Stimulated activated CD4-positive, alpha-beta T cell treated with anti-CD3 and anti-CD28 coated beads, Interleukin-1b, Interleukin-23, amount 100 ng/mL, for 1 hour (primary cell): ENCODE measurements at places on chromosomes 16 and 17.

- DNase-seq, result no peak
These were observed 25.7 kb upstream of the ENDOV start for GRCh38 chr17:80389011-80389995.

- DNase-seq, result no peak
These were observed 418.4 kb upstream of the PMFBP1 start for GRCh38 chr16:72590151-72590937.

DNA sequence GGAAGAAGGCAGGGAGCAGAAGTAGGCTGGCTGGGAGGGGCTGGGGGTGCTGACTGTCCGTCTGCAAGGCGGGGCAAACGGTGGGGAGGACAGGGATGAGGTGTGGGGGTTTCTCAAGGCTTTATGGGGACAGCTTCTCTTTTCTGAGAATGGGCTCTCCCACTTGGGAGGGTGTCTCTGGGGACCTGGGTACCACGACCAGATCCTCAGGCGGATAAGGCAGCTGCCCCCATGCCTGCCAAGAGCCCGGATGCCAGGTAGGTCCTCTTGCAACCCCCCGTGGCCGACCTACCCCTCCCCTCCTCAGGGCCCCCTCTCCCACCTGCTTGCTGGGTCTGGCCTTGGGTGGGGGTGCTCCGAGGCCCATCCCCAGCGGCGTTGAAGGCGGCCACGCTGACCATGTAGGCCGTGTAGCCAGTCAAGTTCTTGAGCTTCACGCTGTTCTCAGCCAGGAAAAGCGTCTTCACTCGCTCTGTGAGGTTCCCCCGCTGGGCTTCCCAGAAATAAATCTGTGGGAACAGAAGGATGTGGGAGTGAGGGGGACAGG lies 56.4 kb upstream of the CDC42EP4 start:
- DNase-seq, result no peak

GRCh38 chr17:32998887-32999228 lies 7.2 kb downstream of the SPACA3 start:
- no peak for DNase-seq

DNA sequence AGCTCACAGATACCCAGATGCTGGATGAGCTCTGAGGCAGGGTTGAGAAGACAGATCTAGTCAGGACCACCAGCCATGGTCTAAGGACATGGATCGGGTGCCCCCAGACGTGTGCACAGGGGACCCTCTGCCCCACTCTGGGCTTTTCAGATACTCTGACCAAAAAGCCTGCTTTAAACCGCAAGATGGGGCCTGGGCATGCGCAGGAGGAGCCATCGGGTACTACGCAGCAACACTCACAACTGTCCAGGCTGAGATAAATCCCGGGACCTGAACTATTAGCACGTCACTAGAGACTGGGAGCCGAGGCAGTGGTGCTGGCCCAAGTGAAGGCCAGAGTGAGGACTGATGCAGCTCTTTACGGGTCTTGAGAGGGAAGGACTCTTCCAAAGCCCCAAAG lies 32.9 kb downstream of the SCNN1G start:
- no peak for DNase-seq

- no peak for DNase-seq
These were observed 17.8 kb downstream of the RGS9 start for GRCh38 chr17:65154770-65155589.

GRCh38 chr16:50547340-50548124 lies 664 bp upstream of the NKD1 start:
- peak; percentile 21 for DNase-seq

DNA sequence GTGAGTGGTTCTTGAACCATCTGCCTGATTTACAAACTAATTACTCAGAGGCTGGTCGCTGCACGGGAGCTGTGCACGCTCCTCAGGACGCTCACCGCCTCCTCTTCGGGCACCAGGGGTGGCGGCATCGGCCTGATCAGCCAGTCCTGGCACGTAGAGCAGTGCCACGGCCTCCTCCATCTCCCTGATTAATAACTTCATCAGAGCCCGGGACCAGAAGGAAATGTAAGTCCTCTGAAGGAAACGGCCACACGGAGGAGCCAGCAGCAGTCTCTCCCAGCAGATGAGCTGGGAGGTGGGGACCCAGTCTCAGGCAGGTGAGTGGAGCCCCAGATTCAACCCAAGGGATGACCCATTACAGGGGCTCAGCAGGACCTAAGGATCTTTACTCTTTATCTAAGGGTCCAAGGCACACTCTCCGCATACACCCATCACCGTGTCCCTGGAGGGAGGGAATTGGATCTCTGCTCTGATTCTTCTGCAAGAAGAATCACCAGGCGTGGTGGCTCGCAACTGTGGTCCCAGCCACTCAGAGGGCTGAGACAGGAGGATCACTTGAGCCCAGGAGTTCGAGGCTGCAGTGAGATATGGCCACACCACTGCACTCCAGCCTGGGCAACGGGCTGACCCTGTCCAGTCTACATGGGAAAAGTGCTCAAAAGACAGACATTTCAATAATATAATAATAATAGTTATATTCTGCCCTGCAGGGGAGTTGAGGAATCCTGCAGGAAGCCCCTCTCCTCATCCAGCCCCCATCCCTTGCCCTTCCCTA lies 366.5 kb downstream of the SEC14L1 start:
- DNase-seq, result no peak

DNA sequence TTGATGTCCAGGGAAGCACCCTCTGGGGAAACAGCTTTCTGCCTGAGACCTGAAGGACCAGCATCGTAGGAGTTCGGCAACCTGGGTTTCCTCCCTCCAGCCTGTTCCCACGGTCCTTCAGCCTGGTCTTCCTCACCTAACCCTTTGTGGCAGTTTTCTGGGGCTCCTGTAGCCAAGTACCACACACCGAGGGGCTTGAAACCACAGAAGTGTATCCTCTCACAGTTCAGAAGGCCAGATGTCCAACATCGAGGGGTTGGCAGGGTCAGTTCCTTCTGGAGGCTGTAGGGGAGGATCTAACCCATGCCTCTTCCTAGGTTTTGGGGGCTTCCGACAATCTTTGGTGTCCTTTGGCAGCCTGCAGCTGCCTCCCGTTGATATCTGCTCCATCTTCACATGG lies 381.0 kb upstream of the TNRC6C start:
- no peak for DNase-seq

GRCh38 chr17:75352079-75352569 lies 53.4 kb downstream of the GRB2 start:
- DNase-seq, result no peak

GRCh38 chr17:35089586-35090296 lies 26.2 kb upstream of the RFFL start:
- DNase-seq, result no peak

GRCh38 chr17:7262935-7263800 lies 890 bp upstream of the CLDN7 start:
- DNase-seq, result no peak

- no peak for DNase-seq
These were observed 13.1 kb downstream of the USP7 start for GRCh38 chr16:8950580-8951077.

- DNase-seq, result no peak
These were observed 238.0 kb upstream of the TBX2 start for GRCh38 chr17:61161615-61162134.

GRCh38 chr17:17388657-17389496 lies 85.7 kb downstream of the NT5M start:
- DNase-seq, result no peak

DNA sequence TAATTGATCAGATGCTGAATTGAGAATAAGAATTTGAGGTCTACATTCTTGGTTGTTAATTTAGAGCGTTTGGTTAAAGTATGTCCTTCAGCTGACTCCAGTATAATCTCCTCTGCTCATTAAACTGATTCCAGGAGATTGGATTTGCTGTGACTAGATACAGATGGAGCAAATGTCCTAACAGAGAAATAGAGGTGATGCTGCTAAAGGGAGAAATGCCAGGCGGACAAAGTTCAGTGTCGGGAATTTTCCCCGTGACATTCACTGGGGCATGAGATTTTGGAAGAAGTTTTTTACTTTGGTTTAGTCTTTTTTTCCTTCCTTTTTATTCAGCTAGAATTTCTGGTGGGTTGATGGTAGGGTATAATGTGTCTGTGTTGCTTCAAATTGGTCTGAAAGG lies 19.0 kb downstream of the PRKAR1A start:
- DNase-seq, result no peak

DNA sequence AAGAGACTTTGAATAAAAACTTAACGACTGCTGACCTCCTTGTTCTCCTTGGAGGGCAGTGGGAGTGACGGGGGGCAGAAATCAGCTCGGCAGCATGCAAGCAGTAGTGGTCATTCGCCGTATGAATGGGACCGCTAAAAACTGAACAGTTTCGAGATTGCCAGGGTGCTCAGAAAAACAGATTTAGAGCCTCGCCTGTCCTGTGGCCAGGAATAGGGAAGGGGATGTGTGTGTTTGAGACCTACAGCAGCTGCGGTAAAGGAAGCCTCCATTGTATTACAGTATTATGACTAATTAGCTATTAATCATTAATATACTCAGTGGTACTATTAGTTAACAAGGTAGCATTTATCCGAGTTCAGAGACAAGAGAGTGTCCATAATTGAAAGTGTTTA lies 670 bp upstream of the ZNF652 start:
- DNase-seq, result no peak

GRCh38 chr16:49576173-49576494 lies 202.5 kb downstream of the C16orf78 start:
- no peak for DNase-seq

- DNase-seq, result no peak
These were observed 1.9 kb upstream of the MLX start for GRCh38 chr17:42564815-42565522.

DNA sequence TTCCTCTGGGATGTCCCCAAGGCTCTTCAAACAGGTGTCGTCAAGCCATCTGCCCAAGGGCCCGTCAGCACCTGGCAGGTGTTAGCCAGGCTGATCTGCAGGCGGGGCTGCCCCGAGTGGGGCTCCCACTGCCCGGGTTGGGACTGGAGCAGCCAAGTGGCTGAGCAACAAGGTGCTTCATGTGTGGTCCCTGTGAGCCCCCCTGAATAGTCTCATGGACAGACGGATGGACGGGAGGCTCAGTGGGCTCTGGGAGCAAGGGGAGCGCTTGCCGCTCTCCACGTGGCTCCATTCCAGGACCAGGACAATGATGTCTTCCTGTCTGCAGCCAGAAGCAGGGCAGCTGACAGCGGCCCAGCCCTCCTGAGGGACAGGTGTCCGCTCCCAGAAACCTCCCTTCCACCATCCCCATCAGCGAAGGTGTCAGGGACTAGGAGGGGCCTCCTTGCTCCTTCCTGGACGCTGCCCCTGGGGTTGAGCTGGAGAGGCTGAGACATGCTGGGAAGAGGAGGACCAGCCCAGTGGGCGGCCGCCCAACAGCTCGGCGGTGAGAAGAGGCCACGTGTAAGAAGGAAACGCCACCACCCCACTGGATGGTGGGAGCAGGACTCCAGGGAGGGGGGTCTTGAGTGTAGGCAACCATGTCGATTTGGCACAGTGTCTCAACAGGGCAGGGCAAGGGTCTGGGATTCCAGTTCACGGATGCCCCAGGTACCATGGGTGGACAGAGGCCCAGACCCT lies 9.6 kb downstream of the SNAI3 start:
- no peak for DNase-seq

GRCh38 chr16:1076801-1077576 lies 4.4 kb downstream of the SSTR5 start:
- DNase-seq, result no peak

GRCh38 chr17:7886227-7887037 lies 2.2 kb upstream of the CHD3 start:
- DNase-seq, result peak; percentile 21

- no peak for DNase-seq
These were observed 181.5 kb downstream of the ZNF423 start for GRCh38 chr16:49674351-49674851.

DNA sequence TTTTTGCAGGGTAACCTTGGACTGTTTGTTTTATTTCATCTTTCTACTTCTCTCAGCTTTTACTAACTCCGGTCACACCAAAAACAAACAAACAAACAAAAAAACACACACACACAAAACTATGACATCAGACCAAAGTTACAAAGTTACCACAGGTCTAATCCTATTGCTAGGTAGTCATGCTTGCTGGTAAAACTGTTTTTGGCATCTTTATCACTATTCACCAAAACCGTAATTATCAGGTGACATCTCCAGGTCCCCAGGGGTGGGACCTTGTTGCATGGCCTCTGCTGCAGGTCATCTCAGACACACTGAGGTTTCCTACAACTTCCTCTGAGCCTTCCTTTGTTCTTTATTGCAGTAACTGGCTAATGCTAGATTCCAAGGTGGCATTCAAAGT lies 162.3 kb downstream of the ABCA8 start:
- DNase-seq, result no peak

- no peak for DNase-seq
These were observed 18.4 kb downstream of the SDR42E1 start for GRCh38 chr16:81992859-81993258.

DNA sequence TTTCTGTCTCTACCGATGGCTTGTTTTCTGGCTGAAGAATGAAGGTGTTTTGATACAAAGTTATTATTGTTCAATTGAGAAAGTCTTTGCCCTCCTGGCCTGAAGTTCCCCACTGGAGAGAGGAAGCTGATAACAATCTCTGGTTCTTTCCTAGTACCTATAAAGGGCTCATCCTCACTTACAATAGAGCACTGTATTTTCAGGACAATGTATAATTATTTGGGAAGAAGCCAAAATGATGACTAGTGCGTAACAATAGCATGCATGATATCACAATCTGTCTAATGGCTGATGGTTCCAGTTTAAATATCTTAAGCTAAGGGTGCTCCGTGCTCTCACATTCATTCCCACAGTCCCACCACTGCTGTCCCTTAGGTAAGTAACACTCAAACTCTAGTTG lies 230.7 kb downstream of the IRX3 start:
- DNase-seq, result no peak

DNA sequence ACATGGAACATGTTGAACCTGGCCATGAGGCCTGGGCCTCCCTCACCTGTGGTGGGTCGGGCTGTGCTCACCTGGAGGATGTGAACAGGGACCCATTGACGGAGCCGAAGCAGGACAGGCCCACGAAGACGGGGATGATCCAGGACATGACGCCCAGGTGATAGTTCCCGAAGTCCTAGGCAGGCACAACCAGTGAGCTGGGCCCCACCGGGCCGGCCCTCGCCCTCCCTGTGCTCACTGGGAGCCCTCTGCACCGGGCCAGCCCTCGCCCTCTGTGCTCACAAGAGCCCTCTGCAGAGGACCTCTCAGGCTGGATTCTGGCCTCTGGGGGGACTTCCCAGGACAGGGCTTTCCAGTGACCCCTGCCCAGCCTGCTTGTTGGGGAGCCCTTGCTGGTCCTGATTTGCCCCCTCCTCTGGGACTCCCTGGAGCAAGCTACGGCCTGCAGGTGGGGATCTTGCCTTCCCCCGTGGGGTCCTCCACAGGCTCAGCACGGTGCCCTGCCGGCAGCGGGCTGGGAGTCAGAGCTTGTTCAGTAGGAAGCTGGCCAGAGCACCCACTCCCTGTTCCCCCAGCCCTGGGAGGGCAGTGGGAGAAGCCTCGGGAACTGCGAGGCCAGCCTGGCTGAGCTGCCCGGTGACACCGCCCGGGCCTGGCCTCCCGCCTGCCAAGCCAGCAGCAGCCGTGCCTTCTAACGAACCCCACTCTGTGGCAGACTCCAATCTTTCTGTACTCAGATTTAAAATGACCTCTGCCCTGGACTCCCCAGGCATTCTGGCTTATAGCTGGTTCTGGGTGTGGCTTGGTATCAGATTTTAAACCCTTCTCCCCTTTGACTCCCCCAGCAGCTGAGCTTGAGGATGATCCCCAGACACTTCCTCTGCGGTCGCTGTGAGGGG lies 30.4 kb downstream of the SLC7A5 start:
- no peak for DNase-seq
